ENCODE measurements at places on chromosomes 3 and 15. TPM values are rescaled to one million over a fixed set of nuclear protein-coding genes. Genes with fewer than 3 reads are reported as not detected.

CPLX3 gene
- total RNA-seq = not detected

DISP2 gene
- 0.36 TPM for total RNA-seq

C3orf20 gene
- not detected for total RNA-seq

GPR62 gene
- total RNA-seq = not detected

NCBP2 gene
- 71.4 TPM for total RNA-seq

IL12A gene
- 0.90 TPM for total RNA-seq

UBA3 gene
- total RNA-seq = 64.3 TPM

SPINK8 gene
- total RNA-seq = not detected

GOLGA8T gene
- not detected for total RNA-seq

WDR76 gene
- 25.8 TPM for total RNA-seq
